ENCODE measurements at places on chromosomes 5 and 9.

GRCh38 chr5:59003641-59004040 is 420.8 kb downstream of the RAB3C start:
- DNase-seq = no peak

DNA sequence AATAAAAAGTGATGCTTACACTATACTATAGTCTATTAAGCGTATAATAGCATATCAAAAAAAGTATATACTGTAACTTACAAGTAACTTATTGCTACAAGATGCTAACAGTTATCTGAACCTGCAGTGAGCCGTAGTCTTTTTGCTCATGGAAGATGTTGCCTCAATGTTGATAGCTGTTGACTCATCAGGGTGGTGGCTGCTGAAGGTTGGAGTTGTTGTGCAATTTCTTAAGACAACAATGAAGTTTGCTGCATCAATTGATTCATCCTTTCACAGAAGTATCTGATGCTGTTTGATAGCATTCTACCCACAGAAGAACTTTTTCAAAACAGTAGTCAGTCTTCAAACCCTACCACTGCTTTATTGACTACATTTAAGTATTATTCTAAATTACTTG is 7.8 kb upstream of the C9orf40 start:
- no peak for DNase-seq

GRCh38 chr5:95759634-95760033 is 28.5 kb downstream of the RHOBTB3 start:
- no peak for DNase-seq

- no peak for DNase-seq
Observed at GRCh38 chr5:6194261-6194875, 184.0 kb downstream of the MED10 start.

Data from activated CD8-positive, alpha-beta memory T cell treated with anti-CD3 and anti-CD28 coated beads for 24 hours (primary cell).